ENCODE measurements at places on chromosomes 5 and 9. TPM values are rescaled to one million over a fixed set of nuclear protein-coding genes. Genes with fewer than 3 reads are reported as not detected.

- peak; percentile 84 for DNase-seq
Observed at GRCh38 chr9:98867429-98868168, 60.1 kb downstream of the GALNT12 start.

Gene RFESD
- 6.0 TPM for total RNA-seq

DNA sequence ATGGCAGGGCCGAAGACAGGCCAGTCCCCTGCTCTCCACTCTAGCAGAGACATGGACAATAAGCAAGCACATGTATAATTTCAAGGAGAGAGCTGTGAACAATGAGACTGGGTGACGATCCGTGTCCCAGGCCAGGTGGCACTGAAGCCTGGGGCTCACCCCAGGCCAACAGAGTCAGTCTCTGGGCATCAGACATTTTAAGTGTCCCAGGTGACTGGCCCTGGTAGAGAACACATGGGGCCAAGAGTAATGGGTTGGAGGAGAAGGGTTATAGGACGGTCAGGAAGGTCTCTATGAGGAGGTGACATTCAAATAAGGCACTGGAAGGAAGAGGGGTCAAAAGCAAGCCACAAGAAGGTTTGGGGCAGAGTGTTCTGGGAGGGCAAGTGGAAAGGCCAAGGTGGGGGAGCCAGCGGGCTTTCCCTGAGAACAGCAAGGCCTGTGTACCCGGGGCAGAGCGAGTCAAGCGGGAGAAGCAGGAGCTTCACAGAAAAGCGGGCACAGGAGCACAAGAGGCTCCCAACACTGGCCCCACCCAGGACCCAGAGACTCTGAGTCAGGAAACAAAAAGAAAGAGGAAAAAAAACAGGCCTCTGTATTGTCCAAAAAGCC is 1.1 kb upstream of the AKNA start:
- DNase-seq: no peak

- no peak for DNase-seq
Observed at GRCh38 chr5:179969110-179969509, 61.4 kb upstream of the TBC1D9B start.

DNA sequence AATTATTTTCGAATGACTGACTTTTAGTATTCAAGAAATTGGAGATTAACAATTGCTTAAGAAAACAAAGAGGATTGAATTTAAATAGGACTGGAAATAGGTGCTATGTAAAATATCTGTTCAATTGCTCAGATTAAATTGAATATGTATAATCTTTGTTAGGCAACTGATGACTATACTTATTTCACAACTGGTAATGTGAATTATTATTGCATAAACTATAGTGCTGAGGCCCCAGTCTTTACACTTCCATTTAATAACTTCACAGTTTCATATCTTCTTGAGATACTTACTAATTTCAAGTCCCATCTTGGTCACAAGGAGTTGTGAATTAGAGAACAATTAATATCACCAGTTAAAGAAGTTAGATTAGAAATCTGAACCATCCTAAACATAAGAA is 16.7 kb downstream of the CEP78 start:
- DNase-seq: no peak

DNA sequence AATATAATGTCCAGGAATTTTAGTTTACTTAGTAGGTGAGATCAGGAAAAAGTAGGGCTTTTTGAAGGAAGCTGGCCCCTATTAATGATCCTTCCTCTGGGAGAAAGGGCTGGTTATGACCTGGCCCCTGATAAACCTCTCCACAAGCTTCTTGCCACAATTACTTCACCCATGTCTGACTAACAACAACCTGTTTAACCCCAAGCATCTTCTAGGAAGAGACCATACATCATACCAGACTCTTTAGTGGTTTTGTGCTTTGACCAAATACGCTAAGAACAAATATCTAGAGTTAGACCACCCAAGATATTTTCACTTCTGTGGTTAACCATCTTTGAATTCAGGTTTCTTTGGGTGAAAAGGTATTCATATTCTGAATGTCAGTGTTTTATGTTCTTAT is 174.0 kb upstream of the SLC27A6 start:
- no peak for DNase-seq

DNA sequence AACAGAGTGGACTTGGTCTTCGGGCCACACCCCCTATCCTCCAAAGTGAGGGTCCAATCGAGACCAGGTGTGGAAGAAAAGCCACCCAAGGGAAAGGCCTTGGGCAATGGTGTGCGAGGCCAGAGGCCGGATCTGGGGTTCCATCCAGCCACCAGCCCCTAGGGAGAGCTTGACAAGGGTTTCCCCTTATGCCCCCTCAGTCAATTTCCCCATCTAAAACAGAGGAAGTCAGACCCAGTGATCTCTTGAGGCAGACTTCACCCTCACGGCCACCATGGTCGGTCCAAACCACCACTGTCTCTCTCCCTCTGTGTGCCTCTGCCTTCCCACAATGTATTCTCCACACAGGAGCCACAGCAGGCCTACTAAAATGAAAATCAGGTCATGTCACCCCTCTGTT is 82.9 kb downstream of the C5orf15 start:
- no peak for DNase-seq

DNA sequence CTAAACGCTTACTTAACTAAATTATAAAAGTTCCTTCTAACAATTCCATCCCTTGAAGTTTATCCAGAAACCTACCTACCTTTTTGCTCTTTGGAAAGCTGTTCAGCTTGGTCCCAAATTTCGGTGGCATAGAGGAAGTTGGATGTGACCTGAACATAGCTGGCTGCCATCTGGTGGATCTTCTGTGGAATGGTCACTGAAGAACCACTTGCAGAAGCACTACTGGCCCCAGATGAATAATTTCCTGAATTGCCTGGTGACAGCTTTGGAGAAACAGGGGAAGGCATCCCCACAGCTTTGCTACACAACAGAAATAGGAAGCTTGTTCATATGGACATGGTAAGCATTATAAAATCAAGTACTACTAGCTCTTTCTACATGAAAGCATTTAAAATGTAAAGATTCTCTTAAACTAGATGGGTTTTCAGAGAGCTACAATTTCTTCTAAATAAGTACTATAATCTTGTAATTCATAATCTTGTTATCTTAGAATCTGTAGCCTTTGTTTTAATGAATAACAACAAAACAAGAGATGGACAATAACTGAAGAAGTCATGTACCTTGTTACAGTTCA is 9.9 kb downstream of the LEAP2 start:
- DNase-seq: no peak

Gene RGS3
- total RNA-seq: 115 TPM

- no peak for DNase-seq
Observed at GRCh38 chr9:135488527-135488926, 8.9 kb downstream of the PPP1R26 start.

DNA sequence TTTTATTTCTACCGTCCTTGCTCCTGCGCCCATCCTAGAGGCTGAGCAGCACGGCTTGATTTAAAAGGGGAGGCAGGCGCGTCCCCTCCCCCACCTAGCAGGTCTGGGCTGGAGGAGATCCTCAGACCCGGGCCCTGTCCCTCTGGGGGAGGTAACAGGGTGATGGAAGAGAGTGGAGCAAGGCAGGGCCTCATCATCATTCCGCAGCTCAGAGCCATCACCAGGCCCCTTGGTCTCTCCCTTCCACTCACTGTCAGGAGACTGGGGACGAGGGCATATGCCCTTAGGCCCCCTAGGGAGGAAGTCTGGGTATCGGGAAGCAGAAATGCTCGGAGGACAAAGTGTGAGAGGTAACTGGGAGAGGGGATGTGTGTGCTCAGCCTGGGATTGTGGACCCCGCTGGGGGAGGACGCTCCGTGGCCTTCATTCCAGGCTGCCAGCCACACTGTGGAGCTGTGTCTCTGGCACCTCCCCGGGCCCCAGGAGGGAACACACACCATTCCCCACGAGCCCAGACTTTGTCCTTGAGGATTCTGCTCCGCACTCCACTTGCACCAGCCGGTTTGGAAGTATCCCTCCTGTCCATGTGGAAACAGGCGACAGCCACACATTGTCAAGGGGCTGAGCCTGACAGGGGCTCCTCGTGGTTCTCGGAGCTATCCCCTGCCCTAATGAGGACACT is 761 bp downstream of the REEP2 start:
- no peak for DNase-seq

Measured in left ventricle myocardium superior (tissue), 1 donor.